Activated CD4-positive, alpha-beta memory T cell treated with anti-CD3 and anti-CD28 coated beads for 36 hours (primary cell): ENCODE measurements at places on chromosomes 7 and 10.

- H3K36me3 ChIP-seq, result no peaks in the 10 kb centered on the region
- H3K4me3 ChIP-seq, result no peak overlapping the region
- peaks cover 30% of the 10 kb centered on the region for H3K27me3 ChIP-seq
- peaks cover 5% of the 10 kb centered on the region for H3K4me1 ChIP-seq
- no peak overlapping the region for H3K27ac ChIP-seq
- DNase-seq, result no peak
These were observed 51.0 kb downstream of the ZNF777 start for GRCh38 chr7:149409895-149410294.

DNA sequence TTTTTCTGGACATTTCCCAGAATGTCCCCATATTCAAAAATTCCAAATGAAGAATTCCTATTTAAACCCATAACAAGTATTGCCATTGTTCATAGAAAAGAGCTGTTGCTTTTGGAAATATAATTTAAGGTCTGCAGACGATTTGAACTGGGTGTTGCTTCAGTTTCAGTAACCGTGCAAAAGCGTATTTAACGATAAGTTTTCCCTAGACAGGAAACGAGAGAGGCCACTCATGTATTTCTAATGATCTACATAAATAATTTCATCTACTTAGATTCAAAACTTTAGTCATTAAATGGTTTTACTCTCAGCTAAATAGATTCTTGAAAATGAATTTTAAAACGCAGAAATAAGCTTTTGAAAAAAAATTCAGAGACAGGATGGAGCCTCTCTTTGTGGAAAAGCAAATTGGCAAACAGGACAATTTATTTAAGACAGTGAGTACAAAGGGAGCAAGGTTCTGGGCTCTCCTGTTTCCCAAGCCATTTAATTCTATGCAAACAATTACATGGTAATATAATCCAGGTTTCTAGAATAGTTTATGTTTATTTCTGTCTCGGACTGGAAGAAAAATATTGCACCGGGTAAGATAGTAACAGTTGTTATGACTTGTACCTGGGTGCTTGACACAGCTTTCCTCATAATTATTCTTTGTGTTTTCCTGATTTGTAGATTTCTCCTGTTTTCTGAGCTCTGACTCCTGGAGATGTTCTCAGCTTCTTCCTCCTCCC lies 263.0 kb downstream of the BAMBI start:
- H3K27ac ChIP-seq, result no peak overlapping the region
- H3K4me3 ChIP-seq, result no peak overlapping the region
- H3K36me3 ChIP-seq, result no peaks in the 10 kb centered on the region

DNA sequence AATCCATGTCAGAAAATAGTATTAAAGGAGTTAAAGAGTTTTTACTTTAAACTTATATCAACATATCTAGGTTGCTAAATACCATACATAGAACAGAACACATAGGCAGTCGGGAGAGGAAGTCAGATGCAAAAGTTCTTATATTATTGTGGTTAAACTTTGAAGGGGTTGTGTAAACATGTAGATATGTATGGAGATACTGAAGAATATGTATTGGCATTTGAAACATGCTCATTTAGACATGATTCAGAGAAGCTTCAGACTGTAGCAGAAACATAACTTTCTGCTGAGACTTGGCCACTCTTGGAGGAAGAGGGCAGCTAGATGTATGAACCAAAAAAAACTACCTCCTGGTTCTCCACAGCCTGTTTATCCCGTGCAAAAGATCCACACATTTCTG lies 103.5 kb upstream of the FERD3L start:
- no peaks in the 10 kb centered on the region for H3K4me1 ChIP-seq
- no peak overlapping the region for H3K27ac ChIP-seq
- H3K4me3 ChIP-seq, result no peak overlapping the region
- no peak for DNase-seq

DNA sequence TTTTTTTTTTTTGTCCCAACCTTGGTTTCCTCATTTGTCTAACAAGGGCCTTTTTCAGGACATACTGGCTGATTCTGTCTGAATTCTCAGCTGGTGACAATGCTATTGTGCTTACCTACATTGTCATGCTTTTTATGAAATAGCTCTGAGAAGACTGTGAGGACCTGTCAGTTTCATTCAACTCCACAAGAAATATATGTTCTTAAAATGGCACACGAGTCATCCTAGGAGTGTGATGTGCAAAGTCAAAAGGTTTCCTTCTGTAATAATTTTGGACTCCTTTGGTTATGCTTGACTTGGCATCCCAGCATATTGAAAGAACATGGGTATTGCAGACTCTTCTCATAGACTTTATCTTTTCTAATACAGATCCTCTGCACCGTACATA lies 316.0 kb downstream of the GFRA1 start:
- H3K4me1 ChIP-seq, result no peaks in the 10 kb centered on the region
- DNase-seq, result no peak
- no peak overlapping the region for H3K27ac ChIP-seq
- no peak overlapping the region for H3K4me3 ChIP-seq
- H3K27me3 ChIP-seq, result no peaks in the 10 kb centered on the region

GRCh38 chr7:29342761-29343160 lies 148.2 kb downstream of the CHN2 start:
- no peak overlapping the region for H3K27ac ChIP-seq
- H3K4me1 ChIP-seq, result peaks cover 6% of the 10 kb centered on the region
- H3K36me3 ChIP-seq, result no peaks in the 10 kb centered on the region
- no peaks in the 10 kb centered on the region for H3K27me3 ChIP-seq
- no peak for DNase-seq

- no peak for DNase-seq
- H3K36me3 ChIP-seq, result no peaks in the 10 kb centered on the region
- no peak overlapping the region for H3K27ac ChIP-seq
- no peaks in the 10 kb centered on the region for H3K27me3 ChIP-seq
These were observed 10.9 kb downstream of the PWWP2B start for GRCh38 chr10:132407846-132408278.

DNA sequence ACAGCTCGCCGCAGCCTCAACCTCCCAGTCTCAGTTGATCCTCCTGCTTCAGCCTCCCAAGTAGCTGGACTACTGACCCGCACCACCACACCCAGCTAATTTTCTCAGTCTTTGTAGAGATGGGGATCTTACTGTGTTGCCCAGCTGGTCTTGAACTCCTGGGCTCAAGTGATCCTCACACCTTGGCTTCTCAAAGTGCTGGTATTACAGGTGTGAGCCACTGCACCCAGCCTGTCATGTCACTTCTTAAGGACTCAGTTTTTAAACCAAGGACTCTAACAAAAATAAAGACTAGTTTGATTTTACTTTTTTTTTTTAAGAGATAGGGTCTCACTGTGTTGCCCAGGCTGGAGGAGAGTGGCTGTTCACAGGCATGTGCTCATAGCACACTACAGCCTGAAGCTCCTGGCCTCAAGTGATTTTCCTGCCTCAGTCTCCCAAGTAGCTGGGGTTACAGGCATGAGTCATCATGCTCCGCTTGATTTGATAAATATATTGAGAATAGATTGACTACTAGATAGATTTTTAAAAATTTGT lies 16.5 kb upstream of the PPP3CB start:
- H3K4me3 ChIP-seq, result no peak overlapping the region
- H3K27ac ChIP-seq, result no peak overlapping the region
- DNase-seq, result no peak
- H3K4me1 ChIP-seq, result no peaks in the 10 kb centered on the region
- no peaks in the 10 kb centered on the region for H3K36me3 ChIP-seq
- no peaks in the 10 kb centered on the region for H3K27me3 ChIP-seq

GRCh38 chr7:99011706-99012404 lies 132.1 kb downstream of the SMURF1 start:
- H3K4me1 ChIP-seq, result peaks cover 7% of the 10 kb centered on the region
- no peaks in the 10 kb centered on the region for H3K27me3 ChIP-seq
- H3K36me3 ChIP-seq, result peaks cover 58% of the 10 kb centered on the region
- no peak overlapping the region for H3K27ac ChIP-seq
- no peak overlapping the region for H3K4me3 ChIP-seq

DNA sequence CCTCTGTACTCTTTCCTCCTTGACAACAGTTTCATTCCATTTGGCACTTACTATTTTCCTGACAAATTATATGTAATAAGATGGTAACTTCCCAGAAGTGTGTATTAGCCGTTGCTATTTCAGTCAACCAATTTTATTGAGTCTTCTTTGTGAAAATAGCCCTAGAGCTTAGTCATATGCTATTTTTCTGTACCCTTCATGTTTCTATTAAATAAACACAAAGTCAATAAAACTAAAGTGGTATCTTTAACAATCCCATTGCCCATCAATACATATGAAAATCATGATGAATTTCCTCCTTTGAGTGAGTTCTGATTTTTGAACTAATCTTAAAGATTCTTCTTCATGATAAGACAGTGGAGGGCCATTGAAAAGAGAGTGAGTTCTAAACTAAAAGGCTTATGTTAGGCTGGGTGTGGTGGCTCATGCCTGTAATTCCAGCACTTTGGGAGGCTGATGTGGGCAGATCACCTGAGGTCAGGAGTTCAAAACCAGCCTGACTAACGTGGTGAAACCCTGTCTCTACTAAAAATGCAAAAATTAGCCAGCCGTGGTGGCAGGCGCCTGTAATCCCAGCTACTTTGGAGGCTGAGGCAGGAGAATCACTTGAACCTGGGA lies 5.9 kb upstream of the MYPN start:
- no peaks in the 10 kb centered on the region for H3K4me1 ChIP-seq
- H3K27me3 ChIP-seq, result peaks cover 5% of the 10 kb centered on the region
- no peak for DNase-seq
- H3K36me3 ChIP-seq, result no peaks in the 10 kb centered on the region
- no peak overlapping the region for H3K27ac ChIP-seq

DNA sequence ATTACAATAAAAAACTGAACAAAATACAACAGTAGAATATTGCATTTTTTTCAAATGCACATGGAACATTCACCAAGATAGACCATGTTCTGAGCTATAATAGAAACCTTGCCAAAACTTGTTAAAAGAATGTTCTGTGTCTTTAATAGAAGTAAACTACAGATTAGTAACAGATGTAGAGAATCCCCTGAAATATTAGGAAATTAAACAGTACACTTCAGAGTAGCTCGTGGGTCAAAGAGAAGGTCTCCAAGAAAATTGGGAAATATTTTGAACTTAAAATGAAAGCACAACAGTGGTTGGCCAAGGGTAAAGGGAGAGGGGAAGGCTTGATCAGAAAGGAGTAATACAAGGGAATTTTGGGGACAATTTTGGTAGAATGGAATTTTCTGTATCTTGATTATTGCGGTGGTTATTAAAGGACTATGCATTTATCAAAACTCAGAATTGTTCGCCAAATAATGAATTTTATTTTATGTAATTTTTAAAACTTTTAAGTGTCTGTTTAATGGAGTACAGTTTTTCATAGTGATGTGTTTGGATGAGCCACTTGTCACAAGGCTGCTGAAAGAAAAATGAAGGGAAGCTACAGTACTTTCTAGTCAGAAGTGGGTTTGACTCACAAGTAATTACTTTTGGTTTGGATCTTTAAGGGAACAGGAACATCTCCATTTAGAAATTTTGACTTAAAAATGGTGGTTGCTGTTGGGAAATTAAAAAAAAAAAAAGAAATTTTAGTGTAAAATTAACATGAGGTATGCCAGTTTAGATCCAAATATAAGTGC lies 10.2 kb downstream of the PLEKHA8 start:
- no peaks in the 10 kb centered on the region for H3K27me3 ChIP-seq
- no peak overlapping the region for H3K4me3 ChIP-seq
- no peak overlapping the region for H3K27ac ChIP-seq
- DNase-seq, result no peak
- no peaks in the 10 kb centered on the region for H3K36me3 ChIP-seq

DNA sequence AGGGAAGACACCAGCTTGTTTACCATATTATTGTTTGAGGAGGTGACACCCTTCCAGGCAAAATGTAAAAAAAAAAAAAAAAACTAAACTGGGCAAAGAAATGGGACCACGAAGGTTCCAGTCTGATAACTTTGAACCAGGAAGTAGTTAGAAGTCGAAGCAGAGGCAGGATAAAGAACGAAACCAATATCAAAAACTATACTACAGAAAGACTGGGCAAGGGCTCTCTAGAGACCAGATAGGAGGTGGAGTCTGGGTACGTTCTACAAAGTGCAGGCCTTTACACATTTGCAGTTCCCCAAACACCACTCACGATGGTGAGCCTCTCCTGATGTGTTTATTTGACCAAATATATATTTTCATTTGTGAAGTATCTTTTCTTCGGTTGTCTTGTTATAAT lies 125.7 kb upstream of the CDK1 start:
- peaks cover 30% of the 10 kb centered on the region for H3K4me1 ChIP-seq
- H3K27me3 ChIP-seq, result no peaks in the 10 kb centered on the region
- H3K4me3 ChIP-seq, result no peak overlapping the region
- no peaks in the 10 kb centered on the region for H3K36me3 ChIP-seq
- DNase-seq, result no peak

DNA sequence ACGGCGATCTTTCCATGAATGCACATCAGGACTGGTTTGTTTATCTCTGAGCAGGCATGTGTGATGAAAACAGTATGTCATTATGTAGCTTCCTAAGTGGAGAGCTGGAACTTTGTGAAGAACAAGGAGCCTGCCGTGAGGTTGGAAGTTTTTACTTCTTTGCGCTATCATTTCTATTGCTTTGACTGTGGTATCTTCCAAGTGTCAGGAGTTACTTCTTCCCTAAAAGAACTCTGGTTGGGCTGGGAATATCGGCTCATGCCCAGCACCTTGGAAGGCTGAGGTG lies 167.4 kb upstream of the AHR start:
- no peak overlapping the region for H3K27ac ChIP-seq
- H3K4me3 ChIP-seq, result no peak overlapping the region
- no peak for DNase-seq
- peaks cover 2% of the 10 kb centered on the region for H3K27me3 ChIP-seq
- H3K36me3 ChIP-seq, result no peaks in the 10 kb centered on the region

GRCh38 chr7:98797150-98797549 lies 72.7 kb downstream of the TMEM130 start:
- no peaks in the 10 kb centered on the region for H3K36me3 ChIP-seq
- no peak for DNase-seq
- no peak overlapping the region for H3K4me3 ChIP-seq
- peaks cover 3% of the 10 kb centered on the region for H3K27me3 ChIP-seq
